ENCODE measurements at places on chromosomes 3 and 15. TPM values are rescaled to one million over a fixed set of nuclear protein-coding genes. Genes with fewer than 3 reads are reported as not detected.

DNA sequence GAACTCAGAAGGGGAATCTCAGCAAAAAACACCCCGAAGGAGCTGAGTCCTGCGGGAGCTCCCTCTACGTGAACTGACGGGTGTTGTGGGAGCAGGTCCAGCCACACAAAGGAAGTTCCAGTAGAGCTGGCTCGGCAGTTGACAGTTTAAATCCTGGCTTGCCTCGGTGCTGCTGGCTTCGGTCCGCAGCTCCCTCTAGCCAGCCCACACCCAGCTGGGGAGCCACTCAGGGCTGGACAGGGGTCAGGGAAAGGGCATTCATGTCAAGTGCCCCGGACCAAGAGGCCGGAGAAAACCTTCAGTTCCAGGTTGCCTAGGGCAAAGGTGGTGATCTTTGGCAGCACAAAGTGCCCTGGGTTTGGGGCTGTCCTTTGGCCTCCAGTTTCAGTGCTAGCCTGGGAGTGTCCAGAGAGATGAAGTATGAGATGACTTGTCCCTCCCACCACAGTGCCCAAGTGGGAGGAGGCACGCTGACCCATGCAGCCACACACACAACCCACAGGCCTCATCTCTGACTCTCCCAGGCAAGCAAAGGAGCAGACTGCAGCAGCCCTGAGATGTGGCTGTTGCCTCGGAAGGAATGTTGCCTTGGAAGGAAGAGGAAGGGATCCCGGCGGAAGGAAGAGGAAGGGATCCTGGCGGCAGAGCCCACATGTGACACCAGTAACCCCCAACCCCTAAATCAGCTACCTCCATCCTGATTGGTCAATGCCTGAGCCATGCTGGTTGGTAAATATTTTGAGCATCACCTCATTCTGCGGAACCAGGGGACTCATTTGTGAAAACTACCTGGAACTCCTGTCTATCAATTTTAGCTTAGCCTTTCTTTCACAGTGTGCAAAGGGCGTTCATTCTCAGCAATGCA is 13.9 kb upstream of the ANPEP start:
- peak; percentile 84 for DNase-seq

DNA sequence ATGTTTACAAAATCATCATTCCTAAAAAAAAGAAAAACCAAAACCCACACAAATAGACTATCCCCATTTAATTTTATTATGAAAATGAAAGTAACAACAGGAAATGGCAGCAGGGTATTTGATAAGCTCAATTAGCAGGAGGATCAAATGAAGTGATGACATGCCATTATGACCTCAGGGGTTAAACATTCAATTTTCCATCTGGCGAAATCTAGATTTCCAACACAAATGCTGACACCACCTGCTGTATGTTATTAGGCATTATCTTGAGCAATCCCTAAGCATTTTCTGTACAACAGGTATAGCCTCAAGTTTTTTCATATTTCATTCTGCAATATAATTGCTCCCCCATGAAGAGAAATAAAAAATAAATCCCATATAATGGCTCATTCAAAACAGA is 57.1 kb downstream of the SHQ1 start:
- DNase-seq, result peak; percentile 21

GRCh38 chr3:43238801-43239200 is 47.5 kb upstream of the SNRK start:
- DNase-seq, result no peak

- DNase-seq, result no peak
Measured at GRCh38 chr3:187150186-187150585, 10.9 kb upstream of the RPL39L start.

DNA sequence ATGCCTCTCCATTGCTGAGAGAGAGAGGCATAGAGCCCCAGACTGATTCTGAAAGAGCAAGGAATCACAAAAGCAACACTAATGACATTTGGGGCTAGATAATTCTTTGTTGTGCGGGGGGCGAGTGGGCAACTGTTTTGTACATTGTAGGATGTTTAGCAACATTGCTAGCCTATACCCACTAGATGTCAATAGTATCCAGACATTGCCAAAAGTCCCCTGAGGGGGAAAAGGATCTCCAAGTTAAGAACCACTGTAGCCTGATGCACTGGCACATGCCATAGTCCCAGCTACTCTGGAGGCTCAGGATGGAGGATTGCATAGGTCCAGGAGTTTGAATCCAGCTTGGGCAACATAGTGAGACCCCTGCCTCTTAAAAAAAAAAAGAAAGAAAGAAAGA is 22.8 kb upstream of the GOLM2 start:
- DNase-seq, result peak; percentile 9

GRCh38 chr3:11245827-11246662 is 26.2 kb upstream of the ATG7 start:
- DNase-seq, result no peak

DNA sequence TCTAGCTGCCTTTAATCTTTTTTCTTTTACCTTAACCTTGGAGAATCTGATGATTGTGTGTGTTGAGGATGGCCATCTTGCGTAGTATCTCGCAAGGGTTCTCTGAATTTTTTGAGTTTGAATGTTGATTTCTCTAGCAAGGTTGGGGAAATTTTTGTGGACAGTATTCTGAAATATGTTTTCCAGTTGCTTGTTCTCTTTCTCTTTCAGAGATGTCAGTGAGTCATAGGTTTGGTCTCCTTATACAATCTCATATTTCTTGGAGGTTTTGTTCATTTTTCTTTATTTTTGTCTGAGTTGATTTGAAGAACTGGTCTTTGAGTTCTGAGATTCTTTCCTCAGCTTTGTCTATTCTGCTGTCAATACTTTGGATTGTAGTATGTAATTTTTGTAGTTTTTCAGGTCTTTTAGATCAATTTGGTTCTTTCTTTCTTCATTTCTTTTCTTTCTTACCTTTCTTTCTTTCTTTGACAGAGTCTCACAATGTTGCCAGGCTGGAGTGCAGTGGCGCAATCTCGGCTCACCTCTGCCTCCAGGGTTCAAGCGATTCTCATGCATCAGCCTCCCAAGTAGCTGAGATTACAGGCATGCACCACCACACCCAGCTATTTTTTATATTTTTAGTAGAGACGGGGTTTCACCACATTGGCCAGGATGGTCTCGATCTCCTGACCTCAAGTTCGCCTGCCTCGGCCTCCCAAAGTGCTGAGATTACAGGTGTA is 366.4 kb upstream of the RASGRP1 start:
- peak; percentile 86 for DNase-seq

- no peak for DNase-seq
Measured at GRCh38 chr3:39050029-39050428, 1.7 kb downstream of the SCN11A start.

GRCh38 chr15:89685995-89686394 is 4.6 kb downstream of the PEX11A start:
- DNase-seq, result no peak

GRCh38 chr3:158671821-158672214 is 630 bp downstream of the LXN start:
- no peak for DNase-seq

GRCh38 chr3:2525968-2526367 is 427.3 kb downstream of the CNTN4 start:
- no peak for DNase-seq

The TMEM207 gene
- not detected for total RNA-seq

- no peak for DNase-seq
Measured at GRCh38 chr3:67699882-67700281, 45.5 kb upstream of the SUCLG2 start.

DNA sequence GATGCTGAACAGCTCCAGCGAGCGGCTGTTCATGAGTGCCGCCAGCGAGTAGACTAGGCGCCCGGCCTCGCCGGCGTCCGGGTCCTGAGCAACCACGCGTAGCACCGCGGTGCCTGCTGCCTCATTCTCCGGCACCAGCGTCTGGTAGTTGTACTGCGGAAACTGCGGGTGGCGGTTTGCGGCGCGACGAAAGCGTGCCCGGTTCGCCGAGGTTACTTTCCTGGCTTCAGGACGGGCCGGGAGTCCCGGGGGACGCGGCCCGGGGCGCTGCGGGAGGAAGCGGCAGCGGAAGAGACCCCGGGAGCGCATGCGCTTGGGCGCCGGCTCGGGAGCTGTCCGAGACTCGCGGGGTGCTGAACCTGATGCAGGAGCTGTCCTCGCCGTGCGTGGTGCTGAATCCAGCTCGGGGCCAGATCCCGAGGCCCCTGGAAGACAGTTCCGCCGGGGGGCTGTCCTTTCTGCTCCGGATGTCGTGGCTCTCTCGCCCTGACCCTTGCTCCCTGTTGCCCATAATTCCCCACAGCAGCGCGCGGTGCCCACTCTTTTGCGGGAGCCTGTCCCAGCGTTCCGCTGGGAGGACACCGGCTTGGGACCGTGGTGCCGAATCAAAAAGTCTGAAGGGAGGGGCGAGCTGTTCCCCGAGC is 1.1 kb downstream of the CELSR3 start:
- DNase-seq, result peak; percentile 29

The GPR15 gene
- total RNA-seq, result not detected

The ARHGEF26 gene
- 1.8 TPM for total RNA-seq

DNA sequence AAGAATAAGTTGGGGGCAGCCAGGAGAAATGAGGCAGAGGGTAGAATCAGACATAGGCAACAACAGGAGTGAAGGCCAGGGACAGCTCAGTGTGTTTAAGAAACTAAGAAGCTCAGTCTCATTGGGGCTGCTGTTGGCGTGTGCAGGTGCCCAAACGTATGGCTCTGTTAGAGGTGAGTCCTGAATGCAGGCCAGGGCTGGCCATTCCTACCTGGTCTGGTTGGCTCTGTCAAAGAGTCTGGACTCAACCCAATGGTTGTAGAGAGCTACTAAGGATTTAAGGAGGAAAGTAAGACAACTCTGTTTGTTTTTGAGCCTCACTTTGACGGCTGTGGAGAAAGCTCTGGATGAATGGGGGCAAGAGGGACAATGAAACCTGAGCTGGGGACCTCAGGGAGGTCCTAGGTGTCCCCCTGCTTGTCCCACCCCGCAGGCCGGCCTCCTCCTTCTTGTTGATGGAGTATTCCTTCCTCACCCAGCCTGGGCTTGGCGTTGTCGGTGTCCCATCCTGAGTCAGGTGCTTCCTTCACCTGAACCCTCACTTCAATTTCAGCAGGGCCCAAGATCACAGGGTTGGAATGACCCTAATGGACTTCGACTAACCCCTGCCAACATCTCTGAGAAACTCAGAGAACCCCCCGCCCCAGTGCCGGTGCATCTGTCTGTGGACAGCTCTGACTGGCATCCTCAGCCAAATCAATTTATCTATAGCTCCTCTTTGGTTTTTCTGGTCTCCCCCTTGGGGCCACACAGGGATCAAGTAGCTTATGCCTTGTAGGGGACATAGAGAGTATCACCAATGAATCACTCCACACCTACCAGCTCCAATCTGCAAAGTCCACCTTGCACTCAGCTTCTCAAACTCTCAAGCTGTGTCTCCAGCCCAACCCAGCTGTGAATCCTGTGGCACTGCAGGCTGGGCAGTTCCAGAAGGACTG is 8.3 kb downstream of the ITGA11 start:
- no peak for DNase-seq

DNA sequence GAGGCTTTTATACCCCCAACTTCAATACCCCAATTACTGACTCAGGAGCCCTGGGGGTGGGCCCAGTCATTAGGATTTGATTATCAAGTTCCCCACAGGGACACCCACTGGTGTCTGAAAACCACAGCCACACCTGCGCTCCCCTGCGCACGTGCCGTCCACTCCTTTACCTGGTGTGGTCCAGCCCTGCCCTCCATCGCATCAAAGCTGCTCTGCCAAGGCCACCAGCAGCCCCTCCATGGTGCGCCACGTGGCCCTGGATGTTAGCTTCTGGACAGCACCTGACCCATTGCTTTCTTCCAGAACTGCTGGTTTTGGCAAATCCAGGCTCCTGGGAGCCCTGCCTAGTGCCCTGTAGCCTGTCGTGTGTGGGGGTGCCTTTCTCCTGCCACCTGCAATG is 136.3 kb downstream of the NSMCE3 start:
- DNase-seq, result no peak

The CRYGS gene
- total RNA-seq, result 1.7 TPM

DNA sequence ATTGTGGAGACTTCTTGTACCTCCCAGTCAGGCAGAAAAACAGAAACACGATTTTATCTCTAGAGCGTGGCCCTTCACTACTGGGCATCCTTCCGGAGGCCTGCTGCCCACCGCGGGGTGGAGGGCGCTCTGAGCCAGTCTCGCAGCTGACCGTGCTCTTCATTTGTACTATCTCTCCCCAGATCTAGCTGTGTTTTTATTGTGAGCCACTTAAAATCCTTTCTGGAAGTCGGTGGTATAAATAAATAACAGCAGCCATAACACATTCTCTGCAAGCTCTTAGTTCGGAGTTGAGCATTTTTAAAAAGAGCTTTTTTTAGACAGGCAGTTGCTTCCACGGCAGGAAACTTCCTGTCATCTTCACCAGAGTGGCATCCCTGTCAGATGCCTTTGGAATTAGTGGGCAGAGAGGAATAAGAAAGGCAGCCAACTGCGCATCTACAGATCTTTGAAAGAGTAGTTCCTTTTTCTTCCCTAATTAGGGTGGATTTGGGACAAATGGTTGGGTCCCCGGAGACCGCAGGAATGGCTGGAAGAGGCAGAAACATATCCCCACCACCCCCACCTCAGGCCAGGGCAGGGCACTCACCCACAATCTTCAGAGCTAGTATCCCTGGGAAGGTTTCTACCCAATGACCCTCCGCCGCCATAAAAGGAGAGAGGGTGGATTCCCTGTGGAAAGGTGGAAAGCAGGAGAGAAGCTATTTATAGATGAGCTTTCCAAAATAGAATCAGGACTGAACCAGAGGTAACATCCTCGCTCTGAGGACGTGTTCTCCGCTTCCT is 91.1 kb downstream of the TOP2B start:
- DNase-seq, result peak; percentile 86

GRCh38 chr3:112253301-112253971 is 40.6 kb downstream of the SLC9C1 start:
- no peak for DNase-seq

DNA sequence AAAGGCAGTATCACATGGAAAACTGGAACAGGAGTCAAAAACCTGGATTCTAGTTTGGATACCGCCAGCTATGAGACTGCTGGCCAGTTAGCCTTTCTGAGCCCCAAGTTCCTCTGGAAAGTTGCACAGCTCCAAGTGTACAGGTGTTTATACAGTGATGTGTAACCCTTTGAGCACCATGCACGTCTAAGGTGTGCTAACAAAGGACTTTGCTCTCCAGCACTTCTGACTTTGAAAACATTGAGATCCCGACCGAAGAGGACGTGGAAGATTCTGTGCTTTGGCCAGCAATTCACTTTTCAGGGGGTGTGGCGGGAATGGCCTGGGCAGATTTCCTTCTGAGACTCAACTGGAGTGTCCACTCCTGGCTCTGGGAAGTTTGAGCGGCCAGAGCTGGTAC is 45.8 kb upstream of the UMPS start:
- no peak for DNase-seq

All from LHCN-M2 (cell line).